Smooth muscle cell of bladder (primary cell): ENCODE measurements at places on chromosomes 3 and 15. TPM values are rescaled to one million over a fixed set of nuclear protein-coding genes. Genes with fewer than 3 reads are reported as not detected.

Gene CAPN3
- 1.6 and 1.7 TPM in 2 replicates for total RNA-seq

Gene SLC22A14
- total RNA-seq, result under 0.01 and 0.18 TPM in 2 replicates

Gene KLHL40
- not detected in 2 replicates for total RNA-seq

Gene FAM81A
- under 0.01 and 0.18 TPM in 2 replicates for total RNA-seq

Gene PPP1R2
- 103 and 111 TPM in 2 replicates for total RNA-seq

Gene SLC15A2
- 0.14 and 0.37 TPM in 2 replicates for total RNA-seq

Gene CCDC54
- total RNA-seq, result not detected in 2 replicates

Gene FBXW12
- not detected in 2 replicates for total RNA-seq

Gene P2RY12
- total RNA-seq, result 0.28 and 0.46 TPM in 2 replicates

Gene GHSR
- total RNA-seq, result not detected in 2 replicates

Gene CYP11A1
- total RNA-seq, result 1.1 and 1.4 TPM in 2 replicates

Gene CCR3
- 0.09 TPM in 1 of 2 replicates, not detected in the other for total RNA-seq

Gene GPX1
- 436 and 442 TPM in 2 replicates for total RNA-seq

Gene FANCD2OS
- total RNA-seq, result not detected in 2 replicates

Gene ROPN1
- not detected in 2 replicates for total RNA-seq

Gene MORC1
- not detected in 2 replicates for total RNA-seq

Gene DAZL
- not detected in 2 replicates for total RNA-seq

Gene FRMD5
- total RNA-seq, result 1.6 and 5.0 TPM in 2 replicates

Gene TLR9
- under 0.01 TPM in 1 of 2 replicates, not detected in the other for total RNA-seq

Gene LRTM1
- total RNA-seq, result not detected in 2 replicates

Gene ATP13A4
- 0.18 and 0.28 TPM in 2 replicates for total RNA-seq

Gene SCG5
- total RNA-seq, result 9.1 and 13.7 TPM in 2 replicates

Gene LRRN1
- total RNA-seq, result not detected in 2 replicates

Gene RAB6B
- 0.14 and 0.37 TPM in 2 replicates for total RNA-seq

Gene CAMK2N2
- 0.09 and 0.14 TPM in 2 replicates for total RNA-seq

Gene ADGRG7
- total RNA-seq, result not detected in 2 replicates

Gene EPHA3
- 3.9 and 5.7 TPM in 2 replicates for total RNA-seq

Gene TRIM42
- total RNA-seq, result not detected in 2 replicates

Gene BNC1
- 7.3 and 8.7 TPM in 2 replicates for total RNA-seq

Gene CHDH
- total RNA-seq, result under 0.01 TPM in 2 replicates

Gene RHOV
- under 0.01 TPM in 1 of 2 replicates, not detected in the other for total RNA-seq

Gene ROPN1B
- total RNA-seq, result not detected in 2 replicates

Gene LYZL4
- total RNA-seq, result not detected in 2 replicates

Gene GPR62
- under 0.01 and 0.09 TPM in 2 replicates for total RNA-seq

Gene ANO10
- 63.1 and 65.6 TPM in 2 replicates for total RNA-seq

Gene KIF23
- 6.7 and 9.7 TPM in 2 replicates for total RNA-seq
